Activated naive CD4-positive, alpha-beta T cell (primary cell): ENCODE measurements at places on chromosomes 1 and 21.

DNA sequence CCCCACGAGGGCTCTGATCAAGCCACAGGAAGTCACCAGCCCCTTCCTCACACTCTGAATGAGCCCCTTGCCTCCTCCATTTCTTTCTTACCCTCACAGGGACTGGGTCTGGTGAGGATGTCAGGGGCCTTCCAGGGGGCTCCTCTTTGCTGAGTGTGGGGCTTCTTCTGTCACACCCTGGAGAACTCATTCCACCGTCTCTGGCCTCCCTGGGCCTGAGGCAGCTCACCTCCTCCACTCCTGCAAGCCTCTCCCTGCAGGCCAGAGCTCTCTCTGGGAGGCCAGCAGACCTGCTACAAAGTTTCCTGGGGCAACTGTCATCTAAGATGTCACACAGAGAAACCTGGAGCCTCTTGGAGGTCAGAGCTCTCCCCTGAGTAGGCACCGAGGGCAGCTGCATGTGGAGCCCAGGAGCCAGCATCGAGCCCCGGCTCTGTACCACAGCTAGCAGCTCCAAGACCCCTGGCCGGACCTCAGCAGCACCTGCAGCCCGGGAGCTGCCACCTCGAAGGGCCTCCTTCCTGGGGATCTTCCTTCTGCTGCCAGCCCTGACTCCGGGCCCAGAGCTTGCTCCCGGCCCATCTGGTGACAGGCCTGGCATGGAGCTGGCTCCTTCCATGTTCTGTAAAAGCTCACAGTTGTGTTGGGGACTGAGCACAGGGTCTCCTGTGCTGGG is 1.1 kb downstream of the SPOCD1 start:
- no peak for DNase-seq

- DNase-seq: no peak
Observed at GRCh38 chr1:228216371-228217320, 8.8 kb downstream of the OBSCN start.

DNA sequence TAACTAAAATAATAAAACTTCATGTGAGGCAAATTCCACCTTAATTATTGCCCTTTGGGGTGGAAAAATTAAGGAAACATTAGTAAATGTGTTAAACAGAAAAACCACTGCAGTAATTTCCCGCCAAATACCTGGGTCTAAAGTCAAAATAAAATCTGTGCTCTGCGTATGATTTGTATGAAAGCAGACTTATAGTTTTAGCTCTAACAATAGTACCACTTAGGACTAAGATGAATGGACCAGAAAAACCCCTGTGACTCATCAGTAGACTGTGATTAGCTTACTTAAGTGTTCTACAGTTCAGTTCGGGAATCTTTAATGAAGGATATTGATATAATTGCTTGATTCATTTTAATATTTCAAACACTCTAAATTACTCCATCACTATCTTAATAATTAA is 23.3 kb upstream of the C1orf105 start:
- no peak for DNase-seq

- no peak for DNase-seq
Observed at GRCh38 chr21:26842300-26842699, 2.9 kb downstream of the ADAMTS1 start.
